ENCODE measurements at places on chromosomes 1 and 21. TPM values are rescaled to one million over a fixed set of nuclear protein-coding genes. Genes with fewer than 3 reads are reported as not detected.

The FAM131C gene
- 0.66 TPM for total RNA-seq

DNA sequence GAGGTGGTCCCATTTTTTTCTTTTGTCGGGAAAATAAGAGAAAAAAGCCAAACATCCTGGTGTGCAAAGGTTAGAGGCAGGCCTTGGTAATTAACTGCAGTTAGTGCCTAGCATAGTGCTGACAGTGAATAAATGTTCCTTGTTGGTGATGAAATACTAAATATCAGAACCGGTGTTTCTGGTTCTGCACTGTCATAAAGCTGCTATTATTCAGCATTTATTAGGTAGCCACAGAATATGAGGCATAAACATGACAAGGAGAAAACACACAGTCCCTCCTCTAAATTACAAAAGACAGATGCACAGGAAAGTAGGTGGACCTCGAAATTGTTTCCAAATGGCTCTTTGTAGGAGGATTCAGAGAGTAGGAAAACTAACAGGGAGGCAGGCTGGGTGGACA is 122.0 kb upstream of the ADGRL2 start:
- no peak for DNase-seq

- no peak for DNase-seq
Observed at GRCh38 chr1:233081735-233082134, 131.3 kb downstream of the NTPCR start.

DNA sequence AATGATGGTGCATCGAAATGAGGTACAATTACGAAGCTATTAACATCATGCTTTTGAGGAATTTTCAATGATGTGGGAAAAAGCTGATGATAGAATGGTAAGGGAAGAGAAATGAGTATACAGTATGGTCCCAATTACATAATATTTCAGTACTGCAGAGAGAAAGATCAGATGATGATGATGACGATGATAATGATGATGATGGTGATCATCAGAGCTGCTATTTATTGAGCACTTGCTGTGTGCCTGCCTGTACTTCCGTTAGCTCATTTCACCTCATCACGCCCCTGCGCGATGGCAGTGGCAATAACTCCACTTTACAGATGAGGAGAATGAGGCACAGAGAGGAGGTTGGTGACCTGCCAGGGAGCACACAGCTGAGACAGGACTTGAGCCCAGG is 620.8 kb downstream of the MATN1 start:
- no peak for DNase-seq

The ILDR2 gene
- total RNA-seq: 3.9 TPM

The F5 gene
- total RNA-seq: 72.2 TPM

GRCh38 chr1:226203240-226203639 is 16.7 kb upstream of the ACBD3 start:
- DNase-seq: no peak

DNA sequence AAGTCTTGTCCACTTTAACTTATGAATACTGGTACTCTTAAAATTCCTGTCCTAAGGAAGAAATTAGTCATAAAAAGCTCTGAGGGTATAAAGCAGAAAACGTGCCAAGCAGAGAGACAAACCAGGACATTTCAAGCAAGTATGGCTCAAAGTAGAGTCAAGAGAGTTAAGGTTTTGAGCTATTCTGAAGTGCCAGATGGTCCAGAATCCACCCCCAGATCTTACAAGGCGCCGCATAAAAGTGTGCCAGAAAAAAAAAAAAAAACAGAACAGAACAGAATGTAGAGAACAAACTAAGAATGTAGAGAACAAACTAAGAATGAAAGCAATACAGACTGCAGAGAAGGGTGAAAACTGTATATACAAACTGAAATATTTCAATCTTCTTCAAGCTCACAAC is 12.5 kb downstream of the EPS15 start:
- no peak for DNase-seq
